Large intestine (tissue), 12 donors: ENCODE measurements at places on chromosomes 4 and X.
A peak's percentile ranks its signal among the peaks of the same experiment; 100 is the strongest.

DNA sequence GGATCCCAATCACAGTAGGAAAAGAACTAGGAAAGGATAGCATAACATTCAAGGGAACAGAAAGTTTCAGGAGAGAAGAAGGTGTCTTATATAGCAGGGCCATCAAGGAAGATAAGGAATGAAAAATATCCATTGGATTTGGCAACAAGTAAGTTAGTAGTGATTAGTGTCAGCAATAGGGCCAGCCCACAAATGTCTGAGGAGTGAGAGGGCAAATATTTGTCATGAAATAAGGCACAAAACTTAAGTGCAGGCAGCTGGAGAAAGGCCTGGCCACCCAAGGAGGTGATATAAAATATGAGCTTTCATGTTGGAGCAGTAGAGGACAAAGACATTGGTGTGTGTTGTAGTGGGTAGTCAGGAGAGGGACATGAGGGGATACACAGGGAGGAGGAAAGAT is 132.1 kb downstream of the COL4A6 start:
- DNase-seq, result no peak

DNA sequence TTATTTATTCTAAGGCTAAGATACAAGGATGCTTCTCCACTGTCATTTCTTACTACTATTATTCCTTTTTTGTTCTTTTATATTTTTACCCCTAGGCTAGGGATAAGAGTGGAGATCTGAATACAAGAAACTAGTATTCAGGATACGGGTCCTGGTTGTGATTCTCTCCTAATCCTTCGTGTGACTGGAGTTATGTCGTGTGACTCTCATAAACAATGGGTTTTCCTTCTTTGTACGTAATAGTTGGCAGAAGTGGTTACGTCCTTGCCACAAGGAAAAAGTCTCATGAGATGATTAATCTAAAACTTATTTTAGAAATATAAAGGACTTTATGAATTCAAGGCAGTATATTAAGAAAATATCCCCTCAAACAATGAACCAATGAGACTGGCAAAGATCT is 497.2 kb upstream of the FAM241A start:
- no peak for DNase-seq

DNA sequence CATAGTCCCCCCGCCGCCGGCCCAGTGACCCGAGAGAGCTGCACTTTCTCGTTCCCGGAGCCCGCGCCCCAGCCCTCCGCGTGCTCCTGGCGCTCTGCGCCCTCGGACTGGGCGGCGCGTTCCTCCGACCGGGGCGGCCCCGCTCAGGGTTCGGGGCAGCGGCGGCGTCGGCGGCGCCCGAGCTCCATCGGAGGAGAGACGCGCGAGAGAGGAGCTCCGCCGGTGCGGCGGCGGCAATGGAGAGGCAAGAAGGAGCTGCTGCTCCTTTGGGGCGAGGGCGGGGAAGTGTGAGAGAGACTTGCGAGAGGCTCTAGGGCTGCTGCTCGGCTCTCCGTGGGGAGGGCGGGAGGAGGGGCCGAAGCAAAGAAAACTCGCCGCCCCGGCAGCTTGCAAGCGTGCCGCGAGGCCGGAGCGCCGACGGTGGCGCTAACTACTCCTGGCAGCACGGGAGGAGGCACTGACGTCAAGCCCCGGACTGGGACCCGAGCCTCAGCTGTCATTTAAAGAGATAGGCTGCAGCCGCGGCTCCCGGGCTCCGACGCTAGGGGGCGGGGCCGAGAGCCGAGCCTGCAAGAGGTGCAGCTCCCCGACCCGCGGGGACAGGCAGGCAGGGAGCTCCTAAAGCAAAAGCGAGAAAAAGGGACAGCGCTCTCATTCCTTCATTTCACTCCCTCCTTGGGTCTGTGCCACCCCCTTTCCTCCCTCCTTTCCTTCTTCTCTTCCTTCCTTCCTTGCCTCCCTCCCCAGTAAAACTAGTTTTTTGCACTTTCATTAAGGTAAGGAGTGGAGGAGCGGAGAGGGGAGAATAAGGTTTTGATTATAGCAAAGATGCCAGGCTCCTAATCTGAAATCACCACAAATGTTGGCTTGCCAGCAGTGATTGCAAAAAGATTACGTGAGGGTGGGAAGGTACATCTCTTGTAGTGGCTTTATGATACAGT is at the start of gene KCTD8:
Gene KCTD8, minus strand, starts transcription at position 289 of the 941 bp plus-strand sequence.
- DNase-seq, result peak; percentile 83

GRCh38 chr4:104649631-104650030 is 154.9 kb upstream of the CXXC4 start:
- DNase-seq, result no peak

DNA sequence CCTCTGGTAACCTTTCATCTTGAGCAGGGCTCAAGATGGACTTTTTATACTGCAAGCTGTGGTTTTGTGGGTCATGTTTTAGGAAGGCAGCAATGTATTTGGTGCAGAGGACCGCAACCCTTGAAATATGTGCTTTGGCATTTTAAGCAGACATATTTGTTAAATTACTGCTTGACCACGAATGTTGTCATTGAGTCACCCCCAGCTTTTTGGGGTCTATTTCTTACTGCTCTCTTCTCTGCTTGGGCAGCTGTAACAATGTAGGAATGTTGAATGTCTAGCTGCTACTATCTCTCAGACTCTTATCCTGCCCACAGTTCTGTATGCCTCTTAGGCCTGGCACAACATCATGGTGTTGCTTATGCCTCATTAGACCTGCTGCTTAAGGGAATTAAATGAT is 6.0 kb downstream of the RBPJ start:
- no peak for DNase-seq

DNA sequence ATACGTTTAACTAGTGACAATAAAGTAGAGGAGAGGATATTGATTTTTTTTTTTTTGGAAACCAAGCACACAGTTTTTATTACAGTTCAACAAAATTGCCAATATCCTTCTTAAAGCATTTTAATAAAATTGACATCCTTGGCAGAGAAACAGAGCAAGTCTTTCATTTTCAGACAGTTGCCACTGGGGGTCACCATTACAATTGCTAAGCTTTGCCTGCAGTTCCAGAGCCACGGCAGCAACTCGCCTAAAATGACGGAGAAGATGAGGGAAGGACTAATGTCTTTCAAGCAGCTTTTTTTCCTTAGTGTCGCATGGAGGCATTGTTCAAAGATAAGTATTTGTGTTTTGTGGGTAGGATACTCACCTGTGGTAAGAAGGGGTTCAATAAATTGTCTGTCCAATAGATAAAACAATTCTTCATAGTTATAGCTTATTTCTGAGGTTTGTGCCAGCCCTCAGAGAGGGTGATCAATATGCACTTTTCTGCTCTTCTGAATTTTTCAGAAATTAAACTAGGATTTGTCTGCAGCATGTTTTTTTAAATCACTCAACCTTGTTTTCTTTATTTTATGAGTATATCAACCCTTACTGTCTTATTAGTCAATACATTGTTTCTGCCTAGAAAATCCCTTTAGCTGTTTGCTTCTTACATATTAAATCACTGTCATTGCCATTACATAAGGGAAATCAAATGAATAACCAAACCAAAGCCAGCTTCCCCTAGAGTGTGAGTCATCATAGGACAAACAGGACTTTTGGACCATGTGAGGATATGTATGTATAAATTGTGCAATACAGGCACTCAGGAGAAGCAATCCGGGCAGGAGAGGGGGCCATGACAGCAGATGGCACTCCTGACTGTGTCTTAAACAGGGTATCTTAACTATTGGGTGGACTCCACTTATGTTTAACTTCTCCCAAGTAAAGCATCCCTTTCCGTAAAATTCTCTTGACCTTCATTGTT is 508.1 kb upstream of the ARX start:
- peak; percentile 51 for DNase-seq

DNA sequence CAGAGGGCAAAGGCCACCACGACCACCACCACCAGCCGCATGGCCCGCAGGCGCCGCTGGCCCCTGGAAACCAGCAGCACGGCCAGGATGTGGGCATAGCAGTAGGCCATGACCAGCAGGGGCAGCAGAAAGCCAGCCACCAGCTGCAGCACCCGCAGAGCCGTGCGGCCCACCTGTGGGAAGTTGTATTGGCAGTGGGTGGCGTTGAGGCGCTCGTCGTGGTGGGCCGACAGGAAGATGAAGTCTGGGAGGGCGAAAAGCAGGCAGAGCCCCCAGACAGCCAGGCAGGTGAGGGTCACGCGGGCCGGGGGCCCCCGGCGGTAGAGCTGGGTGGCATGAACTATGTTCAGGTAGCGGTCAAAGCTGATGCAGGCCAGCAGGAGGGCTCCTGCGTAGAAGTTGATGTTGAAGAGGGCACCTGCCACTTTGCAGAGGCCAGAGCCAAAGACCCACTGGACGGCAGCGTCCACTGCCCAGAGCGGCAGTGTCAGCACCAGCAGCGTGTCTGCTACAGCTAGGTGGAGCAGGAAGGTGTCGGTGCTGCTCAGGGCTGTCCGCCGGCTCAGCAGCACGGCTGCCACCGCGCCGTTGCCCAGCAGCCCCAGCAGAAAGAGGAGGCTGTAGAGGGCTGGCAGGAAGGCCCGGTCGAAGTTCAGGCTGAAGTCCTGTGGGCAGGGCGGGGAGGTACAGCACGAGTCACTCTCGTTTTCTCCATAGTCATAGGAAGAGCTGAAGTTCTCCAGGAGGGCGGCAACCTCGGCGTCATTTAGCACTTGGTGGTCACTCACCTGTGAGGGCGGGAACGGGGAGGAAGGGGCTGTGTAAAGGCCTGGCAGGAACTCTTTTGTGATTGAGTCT is 1.4 kb downstream of the CXCR3 start:
- DNase-seq, result peak; percentile 92

- DNase-seq, result no peak
These were observed 292.5 kb downstream of the USP46 start for GRCh38 chr4:52366621-52367020.

DNA sequence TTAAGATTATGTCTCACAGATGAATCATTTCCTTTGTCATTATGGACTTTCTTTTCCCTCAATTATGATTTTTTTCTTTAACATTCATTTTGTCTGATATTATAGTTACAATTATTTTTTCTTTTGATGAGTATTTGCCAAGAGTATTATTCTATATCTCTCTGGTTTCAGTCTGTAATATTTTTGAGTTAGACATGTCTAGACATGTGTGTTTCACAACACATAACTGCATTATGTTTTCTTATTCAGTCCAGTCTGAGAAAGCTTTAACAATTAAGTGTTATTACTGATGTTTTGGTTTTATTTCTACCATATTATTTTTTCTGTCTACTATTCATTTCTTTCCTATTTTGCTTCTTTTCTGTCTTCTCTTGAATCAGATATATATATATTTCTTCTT is 108.3 kb upstream of the MID1IP1 start:
- DNase-seq, result no peak

DNA sequence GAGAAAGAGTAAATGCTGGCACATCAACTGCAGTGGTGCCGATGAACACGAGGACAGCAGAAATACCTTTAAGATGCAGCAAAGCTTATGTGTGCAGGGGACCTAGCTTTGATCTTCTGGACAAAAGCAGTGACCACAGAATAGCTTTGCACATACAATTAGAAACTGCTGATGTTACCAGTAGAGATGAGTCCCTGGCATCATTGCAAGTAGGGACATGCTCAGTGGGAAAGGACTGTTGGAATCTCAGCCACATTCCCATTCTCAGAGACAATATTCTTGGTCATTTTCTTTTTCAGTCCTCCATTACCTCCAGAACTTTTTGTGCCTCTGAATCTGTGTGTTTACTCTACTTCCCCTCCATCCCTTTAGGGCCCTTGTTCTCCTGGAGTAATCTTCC is 16.9 kb upstream of the PDLIM3 start:
- no peak for DNase-seq

DNA sequence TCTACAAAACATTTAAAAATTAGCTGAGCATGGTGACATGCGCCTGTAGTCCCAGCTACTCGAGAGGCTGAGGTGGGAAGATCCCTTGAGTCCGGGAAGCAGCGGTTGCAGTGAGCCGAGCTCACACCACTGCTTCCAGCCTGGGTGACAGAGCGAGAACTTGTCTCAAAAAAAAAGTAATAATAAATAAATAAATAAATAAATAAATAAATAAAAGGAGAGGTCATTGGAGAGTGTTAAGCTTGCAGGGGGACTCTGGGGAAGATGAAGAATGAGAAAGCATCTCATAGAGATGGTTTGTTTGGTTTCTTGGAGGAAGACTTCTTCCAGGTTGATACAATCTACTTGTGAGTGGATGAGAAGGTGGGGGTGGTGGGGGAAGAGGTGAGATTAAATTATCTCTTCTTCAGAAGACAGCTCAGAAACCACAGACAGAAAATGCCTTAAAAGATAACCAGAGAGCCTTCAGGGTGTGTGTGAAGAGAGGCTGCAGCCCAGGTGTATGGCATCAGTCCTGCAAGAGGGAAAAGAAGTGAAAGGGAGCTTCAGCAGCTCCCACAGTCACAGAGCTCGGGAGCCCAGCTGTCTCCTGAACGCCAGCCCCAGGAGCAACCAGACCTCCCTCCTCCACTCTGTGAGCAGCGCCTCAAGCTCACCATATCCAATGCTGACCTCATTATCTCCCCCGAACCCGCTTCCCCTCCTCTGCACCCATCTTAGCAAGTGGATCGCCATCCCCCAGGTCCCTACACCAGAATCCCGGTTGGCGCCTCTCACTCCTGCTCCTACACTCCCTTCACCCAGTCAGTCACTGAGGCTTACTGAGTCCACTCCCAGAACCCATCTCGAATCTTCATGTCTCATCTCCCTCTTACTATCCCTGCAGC is 48.2 kb downstream of the RBM47 start:
- no peak for DNase-seq

DNA sequence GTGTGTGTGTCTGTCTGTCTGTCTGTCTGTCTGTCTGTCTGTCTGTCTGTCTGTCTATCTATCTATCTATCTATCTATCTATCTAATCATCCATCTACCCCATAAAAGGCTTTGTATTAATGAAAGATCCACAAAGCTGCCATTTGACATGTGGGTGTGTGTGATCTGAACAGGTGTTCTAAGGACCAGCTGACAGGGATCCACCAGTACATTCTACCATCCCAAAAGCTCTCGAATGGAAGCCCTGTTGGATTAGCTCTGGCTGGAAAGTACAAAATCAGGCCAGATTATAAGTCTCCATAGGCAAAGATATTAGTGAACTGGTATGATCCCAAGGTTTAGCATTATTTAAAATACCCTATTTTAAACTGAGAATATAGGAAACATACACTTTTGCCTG is 299.3 kb downstream of the CAMK2D start:
- no peak for DNase-seq

GRCh38 chrX:106263817-106264216 is 95.7 kb downstream of the PWWP3B start:
- no peak for DNase-seq

GRCh38 chr4:114561590-114561989 is 37.0 kb upstream of the UGT8 start:
- DNase-seq, result no peak

GRCh38 chr4:10737337-10737736 is 52.8 kb upstream of the CLNK start:
- DNase-seq, result no peak

GRCh38 chr4:53919535-53919934 is 144.9 kb downstream of the CHIC2 start:
- DNase-seq, result no peak

- no peak for DNase-seq
These were observed 59.1 kb upstream of the RXFP1 start for GRCh38 chr4:158462611-158463010.

- DNase-seq, result no peak
These were observed 52.1 kb downstream of the RAB40A start for GRCh38 chrX:103467156-103467555.

GRCh38 chr4:15690020-15690809 is 8.6 kb downstream of the FAM200B start:
- no peak for DNase-seq

GRCh38 chr4:159446266-159446976 is 343.5 kb downstream of the RAPGEF2 start:
- peak; percentile 50 for DNase-seq

GRCh38 chr4:146342600-146343192 is 128.4 kb downstream of the REELD1 start:
- DNase-seq, result no peak
